ENCODE measurements at places on chromosomes 11 and 22.

DNA sequence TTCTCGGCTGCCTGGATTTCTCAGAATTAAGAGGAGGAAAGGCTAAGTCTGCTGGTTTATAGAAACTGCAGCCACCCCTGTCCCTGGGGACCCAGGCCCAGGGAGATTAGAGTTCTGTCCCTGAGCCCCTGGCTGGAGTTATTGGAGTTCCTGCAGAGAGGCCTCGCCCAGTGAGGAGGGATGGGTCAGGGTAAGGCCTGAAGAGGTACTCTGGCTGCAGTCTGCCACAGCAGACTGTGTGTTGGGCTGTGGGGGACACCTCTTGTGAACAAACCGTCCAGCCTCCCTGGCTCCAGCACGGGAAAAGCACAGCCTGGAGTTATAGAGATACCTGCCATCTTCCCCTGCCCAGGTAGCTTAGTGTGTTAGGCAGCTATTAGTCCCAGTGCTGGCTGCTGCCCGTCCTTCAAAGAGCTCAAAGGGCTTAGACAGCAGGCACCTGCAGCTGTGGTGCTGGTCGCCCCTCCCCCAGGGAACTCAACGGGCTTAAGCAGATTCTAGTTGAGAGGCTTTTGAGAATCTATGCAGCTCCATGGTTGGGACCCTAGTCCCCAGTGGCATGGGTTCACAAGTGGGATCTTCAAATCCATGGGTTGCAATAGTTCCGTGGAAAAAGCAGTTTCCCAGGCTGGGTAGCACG lies 36.6 kb upstream of the MUC15 start:
- DNase-seq: no peak

GRCh38 chr22:29901354-29901753 lies 18.4 kb downstream of the MTMR3 start:
- no peak for DNase-seq

DNA sequence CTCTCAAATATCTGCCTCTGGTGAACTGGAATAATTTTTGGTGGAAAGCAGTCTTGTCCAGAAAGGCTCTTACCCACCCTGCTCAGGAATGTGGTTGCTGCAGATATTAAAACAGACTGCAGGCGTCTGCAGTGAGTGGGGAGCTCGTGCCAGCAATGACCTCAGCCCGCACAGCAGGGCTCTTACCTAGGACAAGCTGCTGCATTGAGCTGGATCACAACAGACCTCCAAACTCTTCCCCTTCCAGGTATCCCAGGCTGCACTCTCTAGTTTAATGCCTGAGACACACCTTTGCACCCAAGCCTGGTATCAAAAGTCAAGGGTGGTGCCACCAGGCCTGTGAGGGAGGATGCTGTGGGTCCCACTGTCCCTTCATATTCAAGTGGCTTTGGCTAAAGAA lies 69.7 kb upstream of the CDON start:
- DNase-seq: no peak

- DNase-seq: peak; percentile 42
Measured at GRCh38 chr11:66317723-66318599, 1.1 kb upstream of the CD248 start.

GRCh38 chr11:18705651-18706281 lies 7.2 kb downstream of the TMEM86A start:
- DNase-seq: peak; percentile 80

- DNase-seq: no peak
Measured at GRCh38 chr11:123318623-123319022, 111.4 kb upstream of the GRAMD1B start.

DNA sequence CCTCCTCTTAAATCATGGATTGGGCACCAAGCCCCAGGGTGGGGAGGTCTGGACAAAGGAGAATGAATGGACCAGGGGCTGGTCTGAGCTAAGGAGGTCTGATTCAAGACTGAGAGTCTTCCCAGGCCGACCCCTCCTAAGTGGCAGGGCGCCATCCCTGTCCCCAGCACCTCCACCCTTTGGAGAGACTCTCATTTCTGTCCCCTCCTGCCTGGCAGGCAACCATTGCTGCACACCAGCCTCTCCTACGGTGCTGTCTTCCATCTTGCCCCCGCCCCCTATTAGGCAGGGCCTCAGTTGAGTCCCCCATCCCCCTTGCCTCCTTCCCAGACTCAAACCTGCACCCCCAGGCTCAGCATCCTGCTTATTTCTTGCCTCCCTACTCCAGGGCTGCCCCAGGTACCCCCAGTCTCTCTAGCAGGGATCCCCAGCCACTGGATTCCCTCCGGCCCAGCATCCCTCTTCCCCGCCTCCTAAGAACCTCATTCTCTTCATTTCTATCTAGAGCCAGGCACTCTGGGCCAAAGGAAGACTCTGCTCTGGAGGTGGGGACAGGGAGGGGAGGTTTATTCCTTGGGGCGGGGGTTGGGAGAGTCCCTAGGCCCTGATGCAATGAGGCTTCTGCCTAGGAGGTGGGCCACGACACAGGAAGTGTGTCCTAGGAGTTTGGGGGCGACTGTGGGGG lies 1.7 kb upstream of the RCOR2 start:
- peak; percentile 83 for DNase-seq

DNA sequence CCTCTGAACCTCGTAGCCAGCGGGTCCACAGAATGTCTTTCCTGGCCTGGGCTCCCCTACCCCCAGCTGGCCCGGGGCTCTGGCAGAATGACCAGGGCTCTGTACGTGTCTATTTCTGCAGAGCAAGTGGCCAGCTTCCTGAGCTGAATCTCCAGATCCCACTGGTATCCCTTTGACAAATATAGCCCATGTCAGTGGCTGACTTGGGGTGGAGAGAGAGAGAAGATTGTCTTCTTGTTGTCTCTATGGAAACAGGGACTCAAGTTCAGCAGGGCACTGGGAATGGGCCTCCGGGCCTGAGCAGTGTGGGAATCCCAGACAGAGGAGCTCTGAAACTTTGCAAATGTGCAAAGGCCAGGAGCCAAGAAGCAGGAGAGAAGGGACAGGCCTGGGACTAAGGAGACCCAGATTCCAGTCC lies 33.9 kb downstream of the ANO1 start:
- peak; percentile 56 for DNase-seq

DNA sequence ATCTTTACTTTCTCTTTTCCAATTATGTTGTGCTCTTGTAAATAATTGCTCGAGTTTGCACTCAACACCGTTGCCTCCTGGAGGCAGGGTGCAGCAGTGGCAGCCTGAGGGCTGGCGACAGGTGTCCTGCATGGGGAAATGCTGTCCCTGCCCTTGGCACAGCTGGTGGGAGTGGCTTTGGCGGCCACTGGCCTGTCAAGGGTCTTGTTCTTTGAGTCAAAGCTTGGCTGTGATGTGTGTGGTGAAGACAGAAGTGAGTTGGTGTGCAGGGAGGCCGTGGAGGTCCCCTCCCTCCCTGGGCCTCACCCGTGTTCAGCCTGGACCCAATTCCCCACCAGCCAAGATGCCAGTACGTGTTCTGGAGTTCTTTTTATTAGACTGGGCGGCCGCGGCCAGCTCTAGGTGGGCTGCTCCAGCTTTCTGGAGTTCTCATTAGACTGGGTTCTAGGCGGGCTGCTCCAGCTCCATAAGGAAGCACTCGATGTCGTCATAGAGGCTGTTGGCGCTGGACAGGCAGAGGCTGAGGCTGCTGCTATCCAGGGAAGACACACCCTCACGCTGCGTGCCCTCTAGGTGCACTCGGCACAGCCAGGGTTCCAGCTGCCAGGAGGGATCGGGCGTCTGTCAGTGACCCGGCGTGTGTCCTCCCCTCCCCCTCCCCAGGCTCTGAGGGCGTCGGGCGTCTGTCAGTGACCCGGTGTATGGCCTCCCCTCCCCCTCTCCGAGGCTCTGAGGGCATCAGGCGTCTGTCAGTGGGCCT lies 3.4 kb downstream of the IRF7 start:
- DNase-seq: peak; percentile 24

DNA sequence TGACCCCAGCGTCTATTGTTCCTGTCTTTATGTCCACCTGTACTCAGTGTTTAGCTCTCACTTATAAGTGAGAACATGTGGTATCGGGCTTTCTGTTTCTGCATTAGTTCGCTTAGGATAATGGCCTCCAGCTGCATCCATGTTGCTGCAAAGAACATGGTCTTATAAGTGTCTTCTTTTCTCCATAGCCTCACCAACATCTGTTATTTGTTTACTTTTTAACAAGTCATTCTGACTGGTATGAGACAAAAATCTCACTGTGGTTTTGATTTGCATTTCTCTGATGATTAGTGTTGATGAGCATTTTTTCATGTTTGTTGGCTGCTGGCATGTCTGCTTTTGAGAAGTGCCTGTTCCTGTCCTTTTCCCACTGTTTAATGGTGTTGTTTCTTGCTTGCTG lies 21.7 kb upstream of the SLN start:
- no peak for DNase-seq

DNA sequence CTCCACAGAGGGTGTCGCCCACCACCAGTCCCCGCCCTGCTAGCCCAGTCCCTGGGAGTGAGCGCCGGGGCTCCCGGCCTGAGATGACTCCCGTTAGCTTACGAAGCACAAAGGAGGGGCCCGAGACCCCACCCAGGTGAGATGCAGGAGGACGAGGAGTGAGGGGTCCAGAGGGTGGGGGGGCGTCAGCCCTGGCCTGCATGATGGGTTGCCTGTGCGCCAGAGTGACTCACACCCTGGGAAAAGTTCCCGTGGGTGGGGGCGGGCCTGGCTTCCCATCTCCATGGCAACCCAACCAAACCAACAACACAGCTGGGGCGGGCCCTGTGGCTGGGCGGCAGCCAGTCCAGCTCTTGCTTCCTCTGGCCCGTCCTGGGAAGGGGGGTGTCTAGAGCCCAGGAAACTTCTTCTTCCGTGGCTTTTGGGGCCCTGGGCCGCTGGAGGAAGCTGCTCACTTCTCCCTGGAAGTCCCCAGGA lies 4.5 kb downstream of the GAS2L1 start:
- peak; percentile 70 for DNase-seq

- no peak for DNase-seq
Measured at GRCh38 chr11:11105361-11105760, 247.5 kb upstream of the ZBED5 start.

- DNase-seq: no peak
Measured at GRCh38 chr11:100851584-100852152, 164.6 kb downstream of the ARHGAP42 start.

GRCh38 chr11:59427068-59427382 lies 812 bp upstream of the OR5A2 start:
- DNase-seq: no peak

DNA sequence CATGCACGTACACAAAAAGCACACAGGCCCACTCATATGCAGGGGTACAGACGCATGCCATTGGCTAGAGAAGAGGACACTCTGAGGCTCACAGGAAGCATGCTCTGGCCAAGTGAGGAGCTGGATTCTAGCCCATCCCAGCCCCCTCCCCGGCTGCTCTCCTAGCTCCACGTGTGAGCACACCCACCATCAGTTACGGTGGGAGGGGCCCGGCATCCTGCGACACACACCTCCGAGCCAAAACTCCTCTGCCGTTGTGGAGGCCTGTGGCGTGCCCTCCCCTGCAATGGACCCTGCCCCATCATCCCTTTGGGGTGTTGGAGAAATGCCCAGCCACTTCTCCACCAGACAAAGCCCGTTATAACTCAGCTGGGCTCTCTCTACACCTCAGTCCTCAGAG lies 15.1 kb upstream of the IGSF9B start:
- DNase-seq: no peak

DNA sequence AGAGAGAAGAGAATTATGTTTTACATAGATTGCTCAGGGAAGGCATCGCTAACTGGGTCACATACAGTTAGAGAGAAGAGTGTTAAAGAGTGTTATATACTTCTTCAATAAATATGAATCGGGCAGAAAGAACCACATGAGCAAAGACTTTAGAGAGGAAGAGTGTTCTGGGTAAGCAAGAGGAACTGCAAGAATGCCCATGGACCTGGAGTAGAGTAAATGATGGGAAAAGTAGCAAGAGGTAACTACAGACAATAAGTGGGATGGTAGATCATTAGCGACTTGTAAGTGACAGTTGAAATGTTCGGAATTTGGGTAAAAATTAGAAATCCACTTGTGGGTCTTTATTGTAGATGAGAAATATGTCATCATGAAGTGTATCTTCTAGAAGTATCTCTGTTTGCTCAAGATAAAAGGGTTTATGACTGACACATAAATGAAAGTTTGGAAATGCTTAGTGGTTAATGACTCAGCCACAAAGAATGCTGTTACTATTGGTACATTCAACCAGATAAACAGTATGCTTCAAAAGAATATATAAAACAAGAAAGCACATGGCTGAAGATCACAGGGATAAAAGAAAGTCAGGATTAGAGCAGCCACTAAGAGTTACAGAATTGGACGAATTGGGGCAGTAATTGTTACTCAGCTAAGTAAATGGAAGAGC lies 229.3 kb downstream of the CASP12 start:
- no peak for DNase-seq

GRCh38 chr11:34086554-34087283 lies 18.7 kb upstream of the NAT10 start:
- DNase-seq: no peak

GRCh38 chr22:45930324-45930723 lies 46.6 kb downstream of the WNT7B start:
- DNase-seq: no peak

- DNase-seq: no peak
Measured at GRCh38 chr11:95676308-95676707, 113.3 kb downstream of the FAM76B start.

GRCh38 chr11:15825976-15826650 lies 530.2 kb downstream of the SOX6 start:
- peak; percentile 46 for DNase-seq

DNA sequence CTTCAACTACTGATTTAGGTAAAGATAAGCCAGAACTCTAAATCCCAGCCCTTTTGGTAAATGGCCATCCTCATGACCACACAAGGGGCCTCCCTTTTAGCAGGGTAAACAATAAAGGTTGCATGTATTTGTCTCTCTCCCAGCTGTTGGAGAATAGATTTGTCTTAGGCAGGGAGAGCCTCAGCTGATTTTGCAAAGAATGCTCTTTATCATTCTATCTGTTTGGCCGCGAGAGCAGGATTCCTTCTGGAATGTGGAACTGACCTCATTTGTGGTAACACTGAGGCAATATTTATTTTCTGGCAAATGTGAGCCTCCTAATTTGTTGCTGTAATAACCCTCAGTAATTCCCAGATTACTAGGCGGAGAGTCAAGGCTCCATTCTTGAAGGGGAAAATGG lies 15.3 kb downstream of the PTS start:
- no peak for DNase-seq

- DNase-seq: peak; percentile 77
Measured at GRCh38 chr11:132185726-132186592, 815.5 kb downstream of the NTM start.

DNA sequence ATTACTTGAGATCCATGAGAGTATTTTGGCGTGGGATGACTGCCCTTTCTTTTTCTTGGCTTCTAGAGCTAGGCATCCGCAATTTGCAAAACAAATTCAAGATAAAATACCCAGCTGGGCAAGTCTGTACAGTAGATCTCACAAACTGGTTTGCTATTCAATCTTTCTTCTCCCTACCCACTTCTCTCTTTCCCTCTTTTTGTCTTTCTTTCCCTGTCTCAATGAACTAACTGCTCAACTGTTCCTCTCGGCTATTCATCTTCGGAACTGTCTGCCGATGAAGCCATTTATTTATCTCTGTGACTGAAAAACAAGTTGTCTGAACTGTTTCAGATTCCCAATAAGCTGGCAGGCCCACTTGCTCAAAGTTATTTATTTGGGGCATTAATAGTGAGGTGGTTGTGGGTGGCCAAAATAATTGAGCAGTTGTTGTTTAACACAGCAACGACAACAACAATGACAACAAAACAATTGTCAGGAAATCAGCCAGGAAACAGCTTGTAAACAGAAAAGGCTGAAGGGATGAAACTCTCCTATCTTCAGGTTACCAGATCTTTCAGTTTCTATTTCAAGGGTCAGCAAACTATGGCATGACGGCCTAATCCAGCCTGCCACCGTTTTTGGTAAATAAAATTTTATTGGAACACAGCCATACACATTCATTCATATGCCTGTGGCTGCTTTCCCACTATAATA lies 76.0 kb upstream of the MTMR2 start:
- DNase-seq: no peak
